Stimulated activated CD8-positive, alpha-beta memory T cell treated with anti-CD3 and anti-CD28 coated beads, Interleukin-7, amount 100 ng/mL, for 4 hours (primary cell): ENCODE measurements at places on chromosomes 11 and 22.
A peak's percentile ranks its signal among the peaks of the same experiment; 100 is the strongest.

DNA sequence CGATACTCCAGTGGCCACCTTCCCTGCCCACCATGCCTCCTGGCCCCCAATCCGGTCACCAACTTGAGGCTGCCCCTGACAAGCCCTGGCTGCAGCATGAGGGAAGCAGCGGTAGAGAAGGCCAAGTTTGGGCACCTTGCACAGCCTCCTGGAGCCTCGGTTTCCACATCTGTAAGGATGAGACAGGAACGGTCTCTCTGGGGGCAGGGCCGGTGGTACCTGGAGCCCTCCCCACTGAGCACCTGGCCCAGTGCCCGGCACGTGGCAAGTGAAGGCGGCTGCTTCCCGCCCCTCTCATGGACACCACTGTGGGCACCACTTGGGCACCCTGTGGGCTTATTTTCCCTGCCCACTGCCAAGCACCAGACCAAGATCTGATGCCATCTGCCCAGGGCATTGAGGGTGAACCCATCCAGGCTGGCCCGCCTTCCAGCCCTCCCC lies 77.8 kb downstream of the CDKN1C start:
- DNase-seq, result no peak

GRCh38 chr11:78139422-78140391 lies at the start of gene ALG8:
Gene ALG8, minus strand, starts transcription at chr11:78139626. Its CDS starts 38 bp downstream, at chr11:78139588.
- peak; percentile 95 for DNase-seq

DNA sequence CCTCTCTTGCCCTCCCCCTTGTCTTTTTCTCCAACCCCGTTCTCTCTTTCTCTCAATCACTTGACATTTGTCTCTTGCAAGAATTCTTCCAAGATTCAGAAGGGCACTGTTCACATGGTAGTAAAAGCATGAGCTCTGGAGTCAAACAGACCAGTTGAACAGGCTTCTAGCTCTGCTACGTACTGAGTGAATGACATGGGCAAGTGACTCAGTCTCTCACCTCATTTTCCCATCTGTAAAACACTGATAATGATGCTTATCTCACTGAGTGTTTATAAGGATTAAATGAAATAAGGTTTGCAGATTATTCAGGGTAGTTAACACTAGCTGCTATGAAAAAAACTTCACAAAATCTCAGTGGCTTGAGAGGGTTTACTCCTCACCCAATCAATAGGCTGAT lies 5.9 kb upstream of the IL10RA start:
- no peak for DNase-seq

DNA sequence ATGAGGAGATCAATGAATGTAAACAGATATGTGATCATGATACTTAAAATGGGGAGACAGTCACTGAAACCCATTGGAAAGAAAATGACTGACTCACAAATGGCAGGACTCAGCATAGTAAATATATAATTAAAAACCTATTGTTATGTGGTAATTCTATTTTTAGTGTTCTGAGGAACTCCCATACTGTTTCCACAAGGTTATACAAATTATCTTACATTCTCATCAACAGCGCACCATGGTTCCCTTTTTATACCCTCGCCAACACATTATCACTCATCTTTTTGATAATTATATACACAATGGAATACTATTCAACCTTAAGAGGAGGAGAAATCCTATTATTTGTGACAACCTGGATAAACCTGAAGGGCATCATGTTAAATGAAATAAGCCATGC lies 17.1 kb downstream of the OR5B21 start:
- DNase-seq, result no peak

GRCh38 chr11:32062540-32062939 lies 28.3 kb upstream of the RCN1 start:
- no peak for DNase-seq

- no peak for DNase-seq
Measured at GRCh38 chr11:32231909-32232493, 141.1 kb downstream of the RCN1 start.

DNA sequence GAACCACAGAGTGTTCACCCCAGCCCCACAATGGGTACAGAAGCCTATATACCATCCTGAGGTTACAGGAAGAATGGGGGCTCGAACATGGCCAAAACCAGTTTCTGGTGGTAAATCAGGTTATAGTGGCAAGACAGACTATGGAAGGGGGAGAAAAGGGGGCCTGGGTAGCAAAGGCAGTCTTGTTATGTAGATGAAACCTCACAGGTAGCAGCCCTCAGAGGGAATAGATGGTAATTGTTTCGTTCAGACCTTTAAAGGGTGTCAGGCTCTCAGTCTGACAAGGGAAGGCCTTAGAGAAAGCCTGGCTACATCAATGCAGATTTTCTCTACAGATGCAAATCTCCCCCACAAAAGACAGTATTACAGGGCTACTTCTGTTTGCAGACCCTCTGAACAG lies 3.4 kb downstream of the CAPN1 start:
- DNase-seq, result no peak

- DNase-seq, result no peak
Measured at GRCh38 chr11:118953265-118953664, 2.8 kb upstream of the UPK2 start.

- no peak for DNase-seq
Measured at GRCh38 chr11:78168539-78169477, 19.6 kb downstream of the KCTD21 start.
